ENCODE measurements at places on chromosomes 13 and 19. TPM values are rescaled to one million over a fixed set of nuclear protein-coding genes. Genes with fewer than 3 reads are reported as not detected.

Gene ELSPBP1
- not detected for total RNA-seq

Gene TBCB
- 86.8 TPM for total RNA-seq

DNA sequence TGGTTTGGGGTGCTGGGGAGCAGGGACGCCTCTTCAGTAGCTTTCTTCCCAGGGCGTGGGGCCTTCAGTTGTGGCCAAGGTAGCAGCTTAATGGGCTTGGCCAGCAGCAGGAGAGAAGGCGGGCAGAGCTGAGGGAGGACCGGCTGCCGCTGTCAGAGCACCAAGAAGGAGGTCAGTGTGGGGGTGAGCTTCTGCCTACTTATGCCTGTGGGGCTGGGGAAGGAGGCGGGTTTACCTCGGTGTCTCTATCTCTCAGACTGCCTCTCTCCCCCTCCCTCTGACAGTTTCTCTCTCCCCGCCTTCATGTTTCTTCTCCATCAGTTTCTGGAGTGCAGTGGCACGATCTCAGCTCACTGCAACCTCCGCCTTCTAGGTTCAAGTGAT, at the start of gene CAPN12:
CAPN12 (minus strand) TSS at position 177 of the 384 bp plus-strand sequence. CDS start 309 bp downstream, outside the sequence.
- DNase-seq = no peak

Gene IQCN
- total RNA-seq = 2.8 TPM

DNA sequence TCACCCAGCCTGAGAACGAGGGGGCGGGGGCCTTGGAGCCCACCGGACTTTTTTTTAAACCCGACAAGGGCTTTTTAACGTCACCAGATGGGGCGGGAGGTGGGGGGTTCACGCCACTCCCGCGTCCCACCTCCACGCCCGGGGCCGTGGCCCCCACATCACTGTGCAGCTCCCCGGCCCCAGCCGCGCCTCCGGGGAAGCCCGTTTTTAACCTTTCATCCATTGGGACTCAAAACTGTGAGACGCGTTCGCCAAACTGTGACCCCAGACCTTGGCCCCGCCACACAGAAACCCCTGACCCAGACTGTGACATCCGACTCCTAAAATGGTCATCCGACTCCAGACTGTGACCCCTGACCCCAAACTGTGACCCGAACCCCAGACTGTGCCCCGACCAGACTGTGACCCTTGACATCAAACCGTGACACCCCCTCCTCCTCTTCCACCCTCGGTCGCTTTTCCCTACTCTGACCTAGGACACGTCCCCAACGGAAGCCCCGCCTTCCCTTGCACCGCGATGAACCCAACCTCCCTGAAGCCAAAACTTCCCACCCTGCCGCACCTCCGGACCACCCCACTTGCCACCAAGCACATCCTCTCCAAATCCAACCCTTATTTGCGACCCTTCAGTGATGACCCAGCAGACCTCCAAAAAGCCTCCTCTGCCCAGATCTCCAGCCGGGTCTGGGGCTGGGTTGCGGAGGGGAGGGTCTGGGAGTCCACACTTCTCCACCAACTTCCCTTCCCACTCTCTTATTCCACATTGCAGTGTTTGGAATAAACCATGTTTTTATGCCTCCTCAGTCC, 1.5 kb upstream of the GRWD1 start:
- DNase-seq = no peak

GRCh38 chr13:101098873-101099272, 317.4 kb downstream of the NALCN start:
- no peak for DNase-seq

DNA sequence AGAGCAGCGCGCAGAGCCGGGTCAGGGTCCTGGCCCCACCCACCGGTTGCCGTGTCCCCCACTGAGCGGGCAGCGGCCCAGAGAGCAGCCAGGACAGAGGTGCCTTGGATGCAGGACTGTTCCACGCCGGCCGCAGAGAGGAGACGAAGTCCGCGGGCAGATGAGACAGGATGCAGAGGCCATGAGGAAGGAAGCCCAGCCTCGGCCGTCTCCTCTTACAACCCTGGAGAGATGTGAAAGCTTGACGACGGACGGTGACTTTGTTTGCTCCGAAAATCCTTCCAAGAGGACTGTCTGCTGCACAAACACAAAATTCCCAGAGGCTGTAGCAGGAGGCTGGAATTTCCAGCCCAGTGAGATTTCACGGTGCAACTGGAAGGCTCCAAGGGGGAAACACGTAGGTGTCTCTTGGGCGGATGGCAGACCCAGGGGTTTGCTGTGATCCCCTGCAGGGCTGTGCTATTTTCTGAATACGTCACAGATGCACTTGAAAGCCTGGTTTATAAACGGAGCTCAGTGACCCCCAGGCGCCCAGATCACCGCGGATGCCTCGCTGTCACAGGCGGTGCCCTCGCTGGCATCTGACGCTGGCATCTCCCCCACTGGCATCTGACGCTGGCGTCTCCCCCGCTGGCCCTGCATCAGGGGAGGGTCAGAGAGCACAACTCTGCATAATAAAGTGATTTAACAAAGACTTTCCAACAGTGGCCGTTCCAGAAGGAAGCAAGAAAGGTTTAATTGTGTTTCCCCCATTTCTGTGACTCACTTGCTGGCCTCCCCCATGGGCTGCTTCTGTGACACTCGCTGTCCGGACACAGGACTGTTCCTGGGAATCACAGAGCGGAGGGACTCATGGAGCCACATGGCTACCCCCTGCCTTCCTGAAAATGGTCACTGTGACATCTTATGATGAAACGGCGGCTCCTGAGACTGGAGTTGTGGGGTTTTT, 62.0 kb upstream of the C13orf46 start:
- DNase-seq = no peak

Gene FOSB
- 24.6 TPM for total RNA-seq

DNA sequence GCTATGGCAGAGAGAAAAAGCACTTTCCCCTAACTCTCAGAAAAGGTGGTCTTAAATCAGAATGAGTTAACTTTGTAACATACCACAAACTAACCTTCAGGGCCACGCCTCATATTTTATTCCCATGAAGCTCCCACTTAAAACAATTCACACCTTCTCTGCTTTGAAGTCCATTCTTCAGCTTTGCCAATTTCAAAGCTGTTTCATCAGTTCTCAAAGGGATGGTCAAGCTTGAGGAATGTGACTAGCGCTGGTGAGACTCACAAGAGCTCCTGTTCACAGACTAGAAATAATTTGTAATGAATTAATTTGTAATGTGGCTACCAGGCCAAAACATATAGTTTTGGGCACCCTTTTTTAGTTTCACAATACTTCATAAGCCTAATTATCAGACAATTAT, 68.2 kb downstream of the STK24 start:
- no peak for DNase-seq

GRCh38 chr13:35643625-35644024, 167.1 kb upstream of the MAB21L1 start:
- DNase-seq = no peak

Gene TRAPPC6A
- 48.5 TPM for total RNA-seq

GRCh38 chr19:14686411-14686810, 3.4 kb upstream of the ZNF333 start:
- peak; percentile 15 for DNase-seq

DNA sequence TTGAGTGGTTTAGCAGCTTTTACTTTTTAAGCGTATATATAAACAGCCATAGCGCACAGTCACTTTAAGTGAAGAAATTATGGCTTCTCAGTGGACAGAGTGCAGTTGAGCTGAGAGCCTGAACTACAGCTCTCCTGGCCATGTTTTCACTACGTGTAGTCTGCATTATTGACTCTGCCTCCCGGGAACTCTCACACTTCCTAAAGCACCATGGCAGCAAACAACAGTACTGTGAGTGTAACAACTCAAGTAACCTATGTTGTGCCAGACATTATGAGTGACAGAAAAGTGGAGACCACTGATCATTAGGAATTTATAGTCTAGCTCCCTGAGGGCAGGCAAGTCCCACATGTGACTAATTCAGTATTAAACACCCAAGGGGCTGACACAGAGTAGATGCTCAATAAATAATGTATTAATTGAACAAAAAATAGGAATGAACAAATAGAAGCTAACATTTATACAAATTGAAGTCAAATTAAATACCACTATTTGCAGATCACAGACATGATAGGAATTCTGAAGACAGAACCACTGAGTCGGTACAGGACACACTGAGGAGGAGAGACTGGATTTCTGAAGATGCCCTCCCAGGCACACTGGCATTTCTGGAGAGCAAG, 19.7 kb downstream of the EFNB2 start:
- no peak for DNase-seq

Gene PPFIA3
- total RNA-seq = 9.0 TPM

DNA sequence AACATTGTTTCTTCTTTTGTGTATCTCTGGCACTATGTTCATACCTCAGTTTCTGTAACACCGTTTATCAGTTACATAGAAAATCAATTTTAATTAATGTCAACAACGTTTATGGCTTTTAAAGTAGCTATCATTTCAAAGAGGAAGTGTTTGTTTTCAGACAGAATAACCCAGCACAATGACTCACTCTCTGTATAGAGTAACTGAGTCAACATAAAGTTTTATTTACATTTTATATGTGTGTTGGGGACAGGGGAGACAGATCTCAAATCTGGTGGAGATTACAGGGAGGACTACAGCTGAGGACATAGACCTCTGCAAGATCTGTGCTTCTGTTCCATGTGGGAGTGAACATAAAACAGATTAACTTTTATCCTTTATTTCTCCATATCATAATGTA, 2590.1 kb downstream of the PCDH9 start:
- no peak for DNase-seq

Gene MBNL2
- 14.9 TPM for total RNA-seq

DNA sequence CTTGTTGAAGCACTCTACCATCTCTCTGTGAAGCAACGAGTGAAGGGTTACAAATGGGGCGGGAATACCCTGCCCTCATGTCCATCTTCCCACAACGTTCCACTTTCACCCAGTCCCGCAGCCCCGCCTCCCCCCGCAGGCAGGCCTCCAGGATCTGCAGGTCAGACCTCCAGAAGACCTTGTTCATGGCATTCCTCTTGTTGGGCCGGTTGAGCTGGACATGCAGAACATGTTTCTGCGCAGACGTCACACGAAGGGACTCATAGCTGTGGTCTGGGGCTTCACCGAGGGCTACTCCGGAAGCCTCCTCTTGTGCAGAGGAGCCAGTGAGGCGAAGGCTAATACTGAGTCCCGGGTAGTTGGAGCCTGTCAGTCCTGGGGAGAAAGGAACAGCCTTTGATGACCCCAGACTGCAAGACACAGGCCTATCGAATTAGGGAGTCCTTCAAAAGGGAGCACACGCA, 420 bp downstream of the ECH1 start:
- DNase-seq = peak; percentile 43

Gene PDX1
- total RNA-seq = not detected

DNA sequence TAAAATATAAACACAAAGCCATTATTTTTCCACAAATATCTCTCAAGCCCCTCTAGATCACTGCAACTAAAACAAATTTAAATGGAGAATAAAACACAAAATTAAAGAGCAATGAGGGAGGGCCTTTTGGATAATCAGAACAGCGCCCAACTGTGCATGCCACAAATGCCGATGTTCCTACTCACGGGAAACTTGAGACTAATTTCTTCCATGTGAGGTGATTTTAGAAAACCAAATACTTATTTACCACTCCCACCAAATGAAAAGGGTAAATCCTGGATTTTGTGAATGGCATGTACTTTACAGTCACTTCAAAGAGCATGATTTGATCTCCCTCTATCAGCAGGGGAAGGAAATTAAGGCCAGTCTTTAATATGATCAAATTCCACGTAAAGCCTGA, 74.8 kb downstream of the SLC7A1 start:
- no peak for DNase-seq

DNA sequence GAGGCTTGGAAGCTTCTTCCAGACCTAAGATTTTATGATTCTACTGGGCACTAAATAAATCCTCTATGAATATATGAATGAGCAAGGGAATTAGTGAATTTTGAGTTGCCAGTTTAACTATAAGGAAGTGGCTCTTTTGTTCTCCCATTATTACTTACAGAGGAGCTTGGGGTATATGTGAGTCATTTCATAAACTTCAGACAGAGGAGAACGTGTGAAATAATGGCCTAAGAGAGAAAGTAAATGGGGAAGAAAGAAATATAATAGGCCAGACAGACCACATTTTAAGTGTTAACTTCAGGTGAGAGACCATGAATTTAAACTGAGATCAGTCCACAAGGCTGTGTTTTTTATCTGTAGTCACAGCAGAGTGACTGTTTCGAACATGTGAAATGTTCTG, 570.9 kb downstream of the GPC6 start:
- no peak for DNase-seq

DNA sequence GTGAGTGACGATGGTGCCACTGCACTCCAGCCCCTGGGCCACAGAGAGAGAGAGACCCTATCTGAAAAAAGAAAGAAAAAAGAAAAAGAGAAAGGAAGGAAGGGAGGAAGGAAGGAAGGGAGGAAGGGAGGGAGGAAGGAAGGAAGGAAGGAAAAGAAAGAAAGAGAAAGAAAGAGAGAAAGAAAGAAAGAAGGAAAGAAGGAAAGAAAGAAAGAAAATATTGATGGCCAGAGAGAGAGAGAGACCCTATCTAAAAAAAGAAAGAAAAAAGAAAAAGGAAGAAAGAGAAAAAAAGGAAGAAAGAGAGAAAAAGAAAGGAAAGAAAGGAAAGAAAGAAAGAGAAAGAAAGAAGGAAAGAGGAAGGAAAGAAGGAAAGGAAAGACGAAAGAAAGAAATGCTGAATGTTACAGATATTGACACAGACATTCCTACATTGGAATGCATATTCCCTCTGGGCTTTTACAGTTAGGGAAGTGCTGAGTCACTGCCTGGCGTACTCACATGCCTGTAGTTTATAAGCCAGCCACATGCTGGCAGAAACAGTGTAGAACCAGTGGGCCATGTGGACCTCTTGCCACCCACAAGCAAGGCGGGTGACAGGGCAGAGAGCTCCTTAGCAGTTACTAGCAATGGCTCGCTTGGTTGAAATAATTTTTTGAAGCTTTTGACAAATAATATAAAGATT, 34.6 kb upstream of the SLC46A3 start:
- no peak for DNase-seq

Gene ZNF561
- total RNA-seq = 33.6 TPM

GRCh38 chr19:4909156-4909896, at the start of gene UHRF1:
Gene UHRF1, plus strand, starts transcription at chr19:4909501. Its CDS starts 1,385 bp downstream, at chr19:4910886.
- peak; percentile 77 for DNase-seq

GRCh38 chr19:46924874-46925547, 64.2 kb downstream of the ARHGAP35 start:
- DNase-seq = no peak

Gene SMAD9
- total RNA-seq = not detected

Gene PGLYRP2
- 0.21 TPM for total RNA-seq

Gene CYP2A7
- total RNA-seq = not detected

GRCh38 chr13:97786510-97786909, 167.0 kb upstream of the IPO5 start:
- no peak for DNase-seq

DNA sequence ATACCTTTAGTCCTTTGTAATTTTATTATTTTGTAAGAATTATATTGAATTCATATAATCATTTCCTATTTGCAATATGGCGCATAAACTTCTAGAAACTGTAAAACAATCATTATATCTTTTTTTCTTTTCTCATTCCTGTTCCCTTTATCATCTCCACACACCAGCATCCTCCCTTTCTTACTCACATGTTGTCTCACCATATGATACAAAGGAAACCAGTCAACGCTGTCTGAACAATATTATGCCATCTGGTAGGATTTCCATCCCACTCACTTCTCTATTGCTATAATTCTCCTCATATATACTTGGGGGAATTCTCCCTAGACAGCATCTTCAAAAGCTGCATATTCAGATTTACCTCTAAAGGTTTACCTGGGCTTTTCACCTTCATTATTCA, 389.8 kb downstream of the NDFIP2 start:
- DNase-seq = no peak

GRCh38 chr13:49532593-49532992, 36.8 kb downstream of the PHF11 start:
- no peak for DNase-seq

Gene CBLC
- not detected for total RNA-seq

GRCh38 chr19:45766869-45767346, 2.1 kb downstream of the SIX5 start:
- DNase-seq = no peak
